ENCODE measurements at places on chromosomes 11 and 22.

GRCh38 chr11:131909426-131910177 is 539.2 kb downstream of the NTM start:
- DNase-seq = no peak

DNA sequence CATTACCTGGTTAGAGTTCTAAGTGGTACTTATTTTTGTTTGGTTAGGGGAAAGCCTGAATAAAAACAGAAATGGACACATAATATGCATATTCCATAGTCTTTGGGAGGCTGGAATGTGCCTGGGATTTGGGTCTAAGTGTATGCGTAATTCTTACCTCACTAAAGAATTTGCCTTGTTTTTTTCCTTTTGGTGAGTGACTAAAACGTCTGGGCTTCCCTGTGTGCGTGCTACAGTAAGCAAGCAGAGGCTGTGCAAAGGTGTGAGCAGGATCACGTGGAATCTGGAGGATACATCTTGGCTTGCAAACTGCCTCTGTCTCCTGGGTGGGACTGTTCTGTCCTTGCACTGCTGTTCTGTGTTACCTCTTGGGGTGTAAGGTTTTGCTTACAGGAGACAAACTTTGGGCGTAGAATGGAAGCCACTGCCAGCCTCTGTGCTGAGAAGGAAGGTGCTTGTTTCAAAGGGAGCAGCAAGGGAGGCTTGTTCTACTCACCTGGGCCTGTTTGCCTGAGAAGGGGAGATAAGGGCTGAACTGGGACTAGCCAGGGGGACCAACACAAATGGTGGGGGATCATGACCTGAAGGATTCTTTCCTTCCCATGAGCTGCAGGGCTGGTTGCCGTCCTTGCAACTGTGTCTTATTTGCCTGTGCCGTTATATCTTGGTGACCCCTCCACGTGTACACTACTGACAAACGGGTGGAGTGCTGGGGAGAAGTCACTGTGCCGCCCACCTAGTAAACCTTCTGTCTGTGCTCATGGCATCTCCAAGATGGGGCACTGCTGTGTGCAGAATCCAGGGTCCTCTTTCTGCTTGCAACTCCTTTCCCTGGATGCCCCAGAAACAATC is 4.5 kb downstream of the NEAT1 start:
- DNase-seq = no peak

GRCh38 chr22:37162221-37163095 is 12.7 kb upstream of the IL2RB start:
- no peak for DNase-seq

DNA sequence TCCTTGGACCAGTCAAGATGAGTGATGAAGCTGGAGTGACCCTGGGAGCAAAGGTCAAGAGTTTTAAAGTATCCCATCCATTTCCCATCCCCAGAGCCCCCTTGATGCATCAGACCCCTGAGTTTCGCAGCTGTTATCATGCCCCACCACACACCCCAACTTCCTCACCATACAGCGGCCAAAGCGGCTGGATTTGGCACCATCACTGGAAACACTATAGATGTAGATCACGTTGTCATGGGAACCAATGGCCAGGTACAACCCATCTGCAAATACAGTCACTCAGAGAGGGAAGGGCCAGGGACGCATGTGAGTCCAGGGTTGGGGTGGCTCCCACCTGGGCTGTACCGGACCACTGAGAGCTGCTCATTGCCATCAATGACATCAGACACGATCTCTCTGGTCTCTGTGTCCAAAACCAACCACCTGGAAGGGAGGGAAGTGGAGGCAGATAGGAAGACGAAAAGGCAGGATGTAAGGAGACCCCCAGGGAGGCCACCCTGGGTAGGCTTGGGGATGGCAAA is 2.2 kb upstream of the MTA2 start:
- no peak for DNase-seq

DNA sequence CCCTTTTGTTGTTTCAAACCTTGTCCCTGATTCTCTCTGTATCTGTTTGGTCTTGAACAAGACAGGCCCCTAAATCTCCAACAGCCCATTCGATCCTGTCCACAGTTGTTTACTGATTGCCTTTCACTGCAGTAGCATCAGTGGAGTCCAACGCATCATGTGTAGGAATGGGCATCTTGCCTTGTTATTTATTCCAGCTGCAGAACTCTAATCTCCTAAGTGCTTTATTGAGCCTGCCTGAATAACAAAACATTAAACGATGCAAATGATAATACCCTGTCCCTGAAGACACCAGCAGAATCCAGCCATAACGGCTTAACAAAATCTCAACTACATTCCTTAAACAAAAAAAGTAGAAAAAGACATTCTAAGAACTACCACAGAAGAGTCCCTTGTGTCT is 50.1 kb downstream of the SLC35F2 start:
- DNase-seq = no peak

DNA sequence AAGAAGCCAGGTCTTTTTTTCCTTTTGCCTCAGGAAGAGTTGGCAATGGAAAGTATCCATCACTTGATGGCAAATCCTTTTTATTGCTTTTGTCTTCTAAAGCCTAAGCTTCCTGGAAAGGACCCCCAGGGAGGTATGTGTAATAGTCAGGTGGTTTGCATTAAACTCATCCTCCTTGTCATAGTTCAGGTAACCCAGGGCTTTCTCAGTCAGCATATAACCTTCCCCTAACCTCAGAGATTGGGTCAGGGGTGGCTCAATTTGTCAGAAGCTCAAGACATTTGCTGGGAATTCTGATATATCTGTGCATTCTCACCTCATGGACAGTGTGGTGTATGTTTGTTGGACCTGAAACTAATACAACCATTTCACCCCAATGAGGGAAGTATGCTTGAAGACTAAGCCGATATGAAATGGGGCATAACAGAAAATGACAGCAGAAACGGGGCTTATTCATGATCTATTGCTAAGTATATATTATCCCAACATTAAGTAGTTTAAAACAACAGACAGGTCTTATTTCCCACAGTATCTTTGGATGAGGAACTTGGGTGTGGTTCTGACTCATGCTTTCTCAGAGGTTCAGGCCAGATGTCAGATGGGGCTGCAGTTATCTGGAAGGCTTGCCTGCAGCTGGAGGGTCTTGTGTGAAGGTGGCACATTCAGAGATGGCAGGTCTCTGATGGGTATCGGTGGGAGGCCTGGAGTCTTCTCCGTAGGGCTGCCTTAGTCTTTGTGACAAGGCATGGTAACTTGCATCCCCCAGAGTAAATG is 135.8 kb upstream of the SPON1 start:
- no peak for DNase-seq

DNA sequence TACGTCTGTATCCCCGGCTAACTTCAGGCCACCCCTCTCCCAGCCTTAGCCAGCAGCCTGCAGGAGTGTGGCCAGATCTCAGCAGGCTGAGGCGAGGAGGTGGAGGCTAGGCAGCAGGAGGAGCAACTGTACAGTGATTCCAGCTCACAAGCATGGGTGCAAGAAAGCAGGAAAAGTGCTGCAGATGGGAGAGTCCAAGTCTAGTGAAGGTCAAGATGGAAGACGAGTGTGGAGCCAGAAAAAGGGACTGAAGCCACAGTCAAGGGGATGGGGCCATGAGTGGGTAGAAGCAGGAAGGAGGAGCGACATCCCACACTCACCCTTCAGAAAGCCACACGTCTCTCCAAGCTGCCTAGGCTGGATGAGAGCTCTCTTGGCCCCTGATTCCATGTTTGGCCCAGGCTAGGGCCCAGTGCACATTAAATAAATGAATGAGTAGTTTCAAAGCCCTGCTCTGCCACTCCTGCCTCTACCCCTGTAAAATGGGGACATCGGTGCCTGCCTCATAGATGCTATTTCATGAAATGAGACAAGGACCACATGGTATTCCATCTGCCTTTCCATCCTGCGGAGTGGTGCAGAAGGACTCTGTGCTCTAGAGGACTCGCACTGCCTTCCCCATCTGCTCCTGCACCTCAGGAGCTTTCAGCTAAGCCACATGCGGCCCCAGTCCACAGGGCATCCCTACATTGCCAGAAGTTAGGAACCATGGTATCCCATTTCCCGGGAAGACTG is 2.9 kb downstream of the YDJC start:
- DNase-seq = no peak

- no peak for DNase-seq
Observed at GRCh38 chr22:47148956-47149728, 386.7 kb downstream of the TBC1D22A start.

GRCh38 chr22:38830026-38830844 is 13.6 kb downstream of the NPTXR start:
- DNase-seq = no peak

DNA sequence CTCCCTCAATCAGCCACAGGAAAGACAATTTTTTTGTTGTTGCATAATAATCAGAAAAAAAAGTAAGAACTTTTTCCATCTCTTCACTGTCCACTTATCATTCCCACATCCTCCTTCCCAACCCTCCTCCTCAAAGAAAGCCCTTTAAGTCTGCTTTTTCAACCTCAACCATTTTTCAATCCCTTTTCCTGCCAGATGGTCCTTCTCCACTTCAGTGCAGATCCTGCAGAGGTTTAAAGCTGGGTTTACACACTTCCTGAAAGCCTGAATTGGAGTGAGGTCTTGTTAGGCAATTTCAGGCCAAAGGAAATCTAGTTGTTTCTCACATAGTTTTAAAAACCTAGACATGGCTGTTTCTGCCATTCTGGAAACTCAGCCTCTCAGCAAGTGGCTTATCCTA is 78.3 kb downstream of the RPL27A start:
- no peak for DNase-seq

DNA sequence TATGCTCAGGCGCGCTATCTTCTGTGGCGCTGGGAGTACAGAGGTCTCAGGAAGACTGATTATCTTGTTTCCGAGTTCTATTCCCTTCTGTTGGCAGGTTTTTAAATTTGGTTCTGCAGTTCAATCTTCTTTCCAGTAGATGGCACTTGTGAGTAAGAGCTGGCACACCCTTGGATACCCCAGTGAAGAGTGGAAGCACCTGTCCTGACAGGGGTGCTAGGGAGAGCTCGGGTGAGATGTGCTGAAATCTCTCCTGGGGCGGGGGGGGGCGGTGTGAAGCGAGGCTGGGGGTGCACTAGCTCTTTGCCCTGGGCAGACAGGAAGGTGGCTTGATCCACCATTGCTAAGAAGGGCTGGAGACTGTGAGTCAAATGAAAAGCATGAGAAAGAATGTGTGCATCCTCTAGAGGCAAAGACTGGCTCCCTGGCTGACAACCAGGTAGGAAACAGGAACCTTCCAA is 679.9 kb upstream of the CCDC179 start:
- DNase-seq = no peak

DNA sequence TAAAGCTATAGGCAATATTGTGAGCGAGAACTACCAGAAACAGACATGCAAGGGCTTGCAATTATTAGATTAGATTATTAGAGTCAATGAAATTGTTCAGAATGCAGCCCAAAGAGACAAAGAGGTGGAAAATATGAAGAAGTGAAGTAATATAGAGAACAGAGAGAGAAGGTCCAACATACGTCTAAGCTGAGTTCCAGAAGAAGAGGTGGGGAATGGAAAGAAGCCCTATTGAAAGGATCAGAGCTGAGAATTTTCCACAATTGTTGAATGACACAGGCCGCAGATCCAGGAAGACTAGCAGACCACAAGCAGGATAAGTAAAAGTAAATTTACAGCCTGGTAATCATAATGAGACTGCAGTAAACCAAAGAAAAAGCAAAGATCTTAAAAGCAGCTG is 93.2 kb downstream of the EXT2 start:
- DNase-seq = no peak

DNA sequence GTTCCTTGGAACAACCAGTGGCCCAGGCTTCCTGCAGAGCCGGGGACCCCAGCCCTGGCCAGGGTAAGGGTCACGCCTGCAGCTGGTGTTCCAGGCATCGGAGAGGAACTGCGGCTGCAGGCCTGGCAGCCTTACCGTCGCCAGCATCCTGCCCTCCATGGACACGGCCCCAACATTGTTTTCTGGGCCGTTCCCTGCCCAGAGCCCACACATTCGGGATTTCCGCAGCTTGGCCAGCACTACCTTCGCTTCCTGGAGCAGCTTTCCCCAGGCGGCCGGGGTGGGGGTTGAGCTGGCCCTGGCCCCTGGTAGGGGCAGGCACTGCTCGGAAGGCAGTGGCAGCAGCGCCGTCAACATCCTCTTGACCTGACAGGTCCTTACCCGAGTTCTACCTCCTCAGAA is 17.7 kb downstream of the TXN2 start:
- DNase-seq = no peak

- no peak for DNase-seq
Observed at GRCh38 chr22:30397656-30398635, 1.1 kb downstream of the SEC14L2 start.

DNA sequence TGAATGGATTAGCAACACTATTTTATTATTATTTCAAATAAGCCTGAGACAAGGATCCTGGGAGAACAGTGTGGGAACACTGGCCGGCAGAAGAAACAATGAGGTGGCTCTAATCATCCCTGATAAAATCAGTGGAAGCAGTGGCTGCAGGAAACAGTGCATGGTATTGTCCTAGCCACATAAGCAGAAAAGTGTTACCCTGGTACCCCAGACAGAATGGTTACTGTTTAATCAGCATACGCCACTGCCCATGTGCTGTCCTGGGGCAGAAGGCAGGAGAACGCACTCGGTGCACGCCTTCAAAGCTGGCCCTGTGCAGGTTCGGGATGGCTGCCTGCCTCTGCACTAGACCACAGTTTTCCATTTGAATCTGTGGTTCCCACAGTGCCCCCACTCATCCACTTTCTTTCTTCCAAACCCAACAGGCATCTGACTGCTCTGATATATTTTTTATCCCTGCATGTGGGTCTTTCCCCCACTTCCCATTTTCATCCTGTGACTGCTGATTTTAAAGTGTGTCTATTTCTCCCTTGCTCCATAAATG is 25.7 kb downstream of the OPCML start:
- no peak for DNase-seq

- no peak for DNase-seq
Observed at GRCh38 chr11:1005928-1006327, 30.6 kb downstream of the MUC6 start.

- no peak for DNase-seq
Observed at GRCh38 chr11:76380159-76380976, 564 bp downstream of the THAP12 start.

DNA sequence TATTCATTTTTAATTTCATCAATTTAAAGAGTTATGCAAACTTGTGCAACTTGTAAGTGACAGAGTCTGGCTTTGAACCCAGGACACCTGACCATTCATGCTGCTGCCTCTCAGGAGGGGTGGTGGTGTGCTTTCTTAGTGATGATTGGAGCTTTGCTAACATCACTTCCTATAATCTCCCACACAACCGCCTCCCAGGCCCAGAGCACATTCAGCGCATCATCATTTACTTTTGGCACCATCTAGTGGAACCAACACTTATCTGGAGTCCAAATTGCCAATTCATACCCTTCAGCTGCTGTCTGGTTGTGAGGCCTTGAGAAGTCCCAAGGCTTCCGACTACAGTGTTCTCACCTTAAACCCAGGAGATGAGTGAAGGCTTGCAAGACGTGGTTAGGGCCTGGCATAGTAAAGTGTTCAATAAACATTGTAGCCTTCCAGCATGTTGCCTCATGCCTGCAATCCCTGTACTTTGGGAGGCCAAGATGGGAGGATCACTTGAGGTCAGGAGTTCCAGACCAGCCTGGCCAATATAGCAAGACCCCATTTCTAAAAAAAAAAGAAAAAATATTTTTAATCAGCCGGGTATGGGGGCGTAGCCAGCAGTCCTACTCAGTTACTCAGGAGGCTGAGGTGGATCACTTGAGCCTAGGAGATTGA is 1.1 kb upstream of the TTLL1 start:
- peak; percentile 56 for DNase-seq
